ENCODE measurements at places on chromosomes 2 and 18. TPM values are rescaled to one million over a fixed set of nuclear protein-coding genes. Genes with fewer than 3 reads are reported as not detected.

Gene TBC1D8
- 3.3 TPM for total RNA-seq

- no peaks in the 10 kb centered on the region for H3K36me3 ChIP-seq
- DNase-seq = no peak
- H3K27ac ChIP-seq = no peak overlapping the region
Measured at GRCh38 chr2:598058-598802, 79.0 kb downstream of the TMEM18 start.

DNA sequence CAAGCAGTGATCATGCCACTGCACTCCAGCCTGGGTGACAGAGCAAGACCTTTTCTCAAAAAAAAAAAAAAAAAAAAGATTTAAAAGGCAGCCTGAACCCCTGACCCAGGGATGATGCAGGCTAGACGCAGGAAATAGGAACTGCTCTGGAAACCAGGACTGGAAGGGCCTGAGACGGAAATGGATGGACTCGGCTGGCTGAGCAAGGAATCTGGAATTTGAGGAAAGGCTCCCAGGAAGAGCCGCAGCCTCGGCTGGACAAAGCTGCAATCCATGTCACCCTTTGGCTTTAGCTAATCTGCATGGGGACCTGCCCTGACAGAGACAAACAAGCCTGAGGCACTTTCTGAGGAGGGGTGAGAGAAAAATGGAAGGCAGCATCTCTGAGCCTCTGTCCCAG, 55.0 kb upstream of the DAPL1 start:
- no peak overlapping the region for H3K27ac ChIP-seq
- no peaks in the 10 kb centered on the region for H3K36me3 ChIP-seq
- no peak for DNase-seq
- H3K27me3 ChIP-seq = peaks cover 8% of the 10 kb centered on the region
- H3K4me3 ChIP-seq = no peak overlapping the region
- peaks cover 3% of the 10 kb centered on the region for H3K4me1 ChIP-seq

GRCh38 chr18:57768537-57769326, 34.4 kb downstream of the ATP8B1 start:
- H3K36me3 ChIP-seq = no peaks in the 10 kb centered on the region
- no peak for DNase-seq

Gene SERPINB3
- not detected for total RNA-seq

Measured in activated CD8-positive, alpha-beta T cell treated with anti-CD3 and anti-CD28 coated beads for 36 hours (primary cell).